ENCODE measurements at places on chromosomes 2 and 18.

DNA sequence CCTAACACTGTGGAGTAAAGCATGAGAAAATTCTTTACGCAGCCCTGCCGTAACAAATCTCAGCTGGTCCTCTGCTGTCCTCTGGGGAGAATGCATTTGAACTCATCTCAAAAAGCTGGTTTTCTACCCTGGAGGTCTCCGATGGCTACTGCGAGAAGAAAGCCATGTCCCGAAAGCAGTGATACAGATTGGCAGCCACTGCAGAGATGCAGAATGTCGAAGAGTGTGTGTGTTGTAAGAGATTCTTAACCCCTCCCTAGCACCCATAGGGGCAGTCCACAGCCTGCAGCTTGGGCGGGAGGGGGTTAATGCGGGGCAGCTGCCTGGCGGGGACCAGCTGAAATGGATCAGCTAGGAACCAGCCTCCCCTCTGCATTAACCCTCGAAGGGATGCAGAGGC lies 235.9 kb downstream of the ZNF516 start:
- DNase-seq: no peak

- no peak for DNase-seq
These were observed 53.3 kb downstream of the TWSG1 start for GRCh38 chr18:9387891-9388290.

DNA sequence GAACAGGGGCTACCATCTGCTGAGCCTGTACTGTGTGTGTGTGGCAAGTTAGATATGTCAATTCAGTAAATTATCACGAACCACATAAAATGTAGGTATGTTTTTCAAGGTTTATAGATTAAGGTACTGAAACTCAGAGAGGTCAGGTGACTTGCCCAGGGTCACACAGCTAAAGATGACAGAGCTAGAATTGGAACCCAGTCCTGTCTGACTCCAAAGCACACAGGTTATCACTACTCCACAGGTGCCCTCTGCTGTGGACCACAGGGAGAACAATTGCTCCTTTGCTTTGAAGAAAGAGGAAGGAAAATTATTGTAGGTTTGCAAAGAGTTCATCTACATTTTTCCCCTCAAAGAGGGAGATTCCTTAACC lies 229.7 kb upstream of the AGAP1 start:
- no peak for DNase-seq

DNA sequence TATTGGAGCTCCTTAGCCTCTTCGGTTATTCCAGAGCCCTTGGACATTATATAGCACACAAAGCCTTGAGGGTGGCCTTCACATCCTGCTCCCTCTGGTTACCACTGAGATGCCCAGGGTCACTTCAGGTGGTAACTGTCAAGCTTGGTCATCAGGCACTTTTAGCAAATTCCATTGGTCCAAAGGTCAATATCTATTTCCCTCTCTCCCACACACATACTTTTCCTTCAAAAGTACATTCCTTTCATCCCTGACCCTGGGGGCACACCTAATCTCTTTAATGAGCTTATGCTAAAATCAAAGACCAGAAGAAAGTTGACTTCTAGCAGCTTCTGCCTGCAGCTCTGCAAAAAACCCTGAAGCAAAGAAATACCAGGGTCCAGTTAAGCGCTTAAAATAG lies 172.0 kb upstream of the NRP2 start:
- no peak for DNase-seq

DNA sequence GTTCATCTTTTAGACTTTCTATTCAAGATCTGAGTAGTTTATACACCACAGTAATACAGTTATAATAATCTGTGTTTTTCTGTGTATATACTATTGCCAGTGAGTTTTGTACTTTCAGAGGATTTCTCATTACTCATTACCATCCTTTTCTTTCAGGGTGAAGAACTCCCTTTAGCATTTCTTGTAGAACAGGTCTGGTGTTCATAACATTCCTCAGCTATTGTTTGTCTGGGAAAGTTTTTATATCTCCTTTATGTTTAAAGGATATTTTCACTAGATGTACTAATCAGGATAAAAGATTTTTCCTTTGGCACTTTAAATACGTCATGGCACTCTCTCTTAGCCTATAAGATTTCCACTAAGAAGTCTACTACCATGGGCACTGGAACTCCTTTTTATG lies 705.5 kb downstream of the SLC4A3 start:
- DNase-seq: no peak

- no peak for DNase-seq
These were observed 59.2 kb upstream of the FZD7 start for GRCh38 chr2:201974171-201975100.

DNA sequence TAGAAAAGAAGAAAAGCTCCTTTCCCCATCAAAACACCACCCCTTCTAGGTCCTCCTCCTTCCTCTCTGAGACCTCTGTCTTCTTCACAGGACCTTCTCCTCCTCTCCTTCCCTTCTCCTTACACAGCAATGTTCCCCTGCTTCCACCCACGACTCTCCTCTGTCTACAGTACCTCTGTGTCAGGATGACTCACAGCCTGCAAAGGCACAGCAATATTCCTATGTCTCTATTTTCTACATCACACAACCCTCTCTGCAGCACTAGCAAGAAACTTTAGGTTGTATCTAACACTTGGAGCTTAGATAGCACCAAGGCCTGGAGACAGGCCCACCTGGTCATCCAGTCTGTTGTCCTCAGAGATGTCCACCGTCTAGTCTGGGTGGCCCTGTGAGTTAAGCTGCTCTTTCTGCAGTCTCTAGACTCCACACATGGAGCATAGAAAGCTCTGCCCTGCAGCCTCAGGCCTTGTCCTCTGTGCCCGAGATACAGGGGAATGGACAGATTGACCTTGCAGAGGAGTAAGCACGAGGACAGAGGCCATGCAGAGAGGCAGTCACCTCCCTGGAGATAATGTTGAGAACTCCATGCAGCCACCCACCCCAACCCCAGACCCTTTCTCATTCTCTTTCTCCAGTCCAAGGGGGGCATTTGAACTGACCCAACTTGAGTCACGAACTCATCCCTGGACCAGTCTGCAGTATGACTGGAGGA lies 212.0 kb downstream of the TNS1 start:
- DNase-seq: no peak

- DNase-seq: peak; percentile 66
These were observed 66.8 kb upstream of the DNER start for GRCh38 chr2:229780856-229781773.

DNA sequence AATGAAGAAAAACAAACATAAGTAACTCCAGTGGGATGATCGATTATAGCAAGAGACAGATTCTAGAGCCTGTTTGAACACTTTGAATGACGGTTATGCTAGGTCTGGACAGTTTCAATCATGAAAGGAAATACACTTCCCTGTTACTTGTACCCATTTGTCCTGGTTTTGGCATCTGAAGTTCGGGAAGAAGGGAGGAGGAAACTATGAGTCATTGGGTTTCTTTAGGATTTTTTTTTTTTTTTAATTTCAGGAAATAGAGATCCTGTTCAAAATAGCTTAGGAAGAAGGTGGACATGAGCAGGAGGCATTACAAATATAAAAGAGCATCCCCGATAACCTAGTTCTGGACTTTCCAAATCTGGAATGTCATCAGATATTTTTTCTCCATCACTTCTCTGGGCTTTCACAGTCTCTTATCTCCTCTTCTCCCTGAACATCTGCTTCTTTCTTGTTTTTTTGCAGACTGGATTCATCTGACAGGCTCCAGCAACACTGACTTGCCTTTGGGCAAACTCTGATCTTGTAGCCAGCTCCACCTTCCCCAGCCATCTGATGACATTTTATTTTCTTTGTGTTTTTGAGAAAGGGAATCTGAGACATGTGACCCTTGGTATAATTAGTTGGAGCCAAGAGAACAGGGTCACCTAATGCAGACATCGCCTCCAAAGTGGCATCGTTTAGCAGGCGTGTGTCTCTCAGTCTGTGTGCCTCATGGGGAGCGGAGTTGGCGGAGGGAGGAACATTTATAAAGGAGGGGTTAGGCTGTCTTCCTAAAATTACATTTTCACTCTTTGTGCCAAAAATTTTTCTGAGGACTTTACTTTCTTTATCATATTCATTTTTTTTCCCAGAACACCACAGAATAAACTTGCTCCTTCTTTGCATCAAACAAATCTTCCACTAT lies 195.3 kb upstream of the EPHA4 start:
- no peak for DNase-seq

- no peak for DNase-seq
These were observed 113.5 kb upstream of the NEDD4L start for GRCh38 chr18:57930476-57930875.

DNA sequence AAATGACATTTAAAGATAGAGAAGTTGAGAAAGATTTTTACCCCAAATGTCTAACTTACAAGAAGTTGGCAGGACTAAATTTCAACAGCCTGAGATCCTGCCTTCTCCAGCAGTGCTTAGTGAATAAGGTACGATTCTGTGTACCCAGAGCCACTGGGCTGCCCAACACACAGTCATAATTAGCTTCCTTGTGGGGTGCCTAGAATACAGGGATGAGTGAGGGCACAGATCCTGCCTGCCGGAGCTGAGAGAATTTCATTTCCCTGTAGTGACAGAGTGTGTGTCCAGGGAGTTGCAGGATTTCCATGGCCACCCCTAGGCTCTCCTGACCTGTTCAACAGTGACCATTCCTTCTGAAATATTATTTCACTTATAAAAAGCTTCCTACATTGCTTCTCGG lies 27.0 kb downstream of the GREB1 start:
- no peak for DNase-seq

DNA sequence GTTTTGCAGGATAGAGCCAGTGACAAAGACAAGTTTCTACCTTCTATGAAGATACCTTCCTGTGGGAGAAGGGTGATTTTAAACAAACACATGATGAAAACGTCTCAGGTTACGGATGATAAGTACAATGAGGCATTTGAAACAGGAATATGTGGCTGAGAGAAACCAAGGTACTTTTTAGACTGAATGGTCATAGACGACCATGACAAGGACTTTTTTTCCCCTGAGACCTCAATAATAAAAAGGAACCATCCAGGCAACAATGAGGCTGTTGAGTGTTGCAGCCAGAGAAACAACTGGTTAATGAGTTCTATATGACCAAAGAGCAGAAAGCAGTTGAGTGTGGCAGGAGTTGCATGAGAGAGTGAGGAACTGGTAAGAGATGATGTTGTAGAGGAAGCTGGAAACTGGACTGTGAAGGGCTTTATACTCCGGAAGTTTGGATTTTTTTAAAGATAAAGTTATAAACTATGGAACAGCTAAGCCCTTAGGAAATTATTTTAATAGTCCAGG lies 306.1 kb upstream of the CYRIA start:
- DNase-seq: no peak

DNA sequence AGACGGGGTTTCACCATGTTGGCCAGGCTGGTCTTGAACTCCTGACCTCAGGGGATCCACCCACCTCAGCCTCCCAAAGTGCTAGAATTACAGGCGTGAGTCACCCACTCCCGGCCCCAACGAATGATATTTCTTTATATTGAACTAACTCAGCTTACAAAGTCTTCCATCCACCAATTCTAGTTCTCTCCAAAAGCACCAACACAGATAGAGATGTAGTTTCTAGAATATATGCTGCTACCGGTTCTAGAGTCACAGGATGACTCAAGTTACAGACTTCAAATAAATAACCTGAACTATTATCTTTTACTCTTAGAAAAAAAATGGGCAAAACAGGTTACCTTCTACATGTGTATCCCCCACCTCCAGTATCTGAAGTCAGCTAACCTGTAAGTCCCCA lies 9.2 kb downstream of the ACAA2 start:
- DNase-seq: no peak

- DNase-seq: no peak
These were observed 16.5 kb upstream of the SERPINB7 start for GRCh38 chr18:63758615-63759240.
